ENCODE measurements at places on chromosomes 5 and 9.

- DNase-seq: no peak
Observed at GRCh38 chr5:143882520-143882919, 70.6 kb downstream of the HMHB1 start.

DNA sequence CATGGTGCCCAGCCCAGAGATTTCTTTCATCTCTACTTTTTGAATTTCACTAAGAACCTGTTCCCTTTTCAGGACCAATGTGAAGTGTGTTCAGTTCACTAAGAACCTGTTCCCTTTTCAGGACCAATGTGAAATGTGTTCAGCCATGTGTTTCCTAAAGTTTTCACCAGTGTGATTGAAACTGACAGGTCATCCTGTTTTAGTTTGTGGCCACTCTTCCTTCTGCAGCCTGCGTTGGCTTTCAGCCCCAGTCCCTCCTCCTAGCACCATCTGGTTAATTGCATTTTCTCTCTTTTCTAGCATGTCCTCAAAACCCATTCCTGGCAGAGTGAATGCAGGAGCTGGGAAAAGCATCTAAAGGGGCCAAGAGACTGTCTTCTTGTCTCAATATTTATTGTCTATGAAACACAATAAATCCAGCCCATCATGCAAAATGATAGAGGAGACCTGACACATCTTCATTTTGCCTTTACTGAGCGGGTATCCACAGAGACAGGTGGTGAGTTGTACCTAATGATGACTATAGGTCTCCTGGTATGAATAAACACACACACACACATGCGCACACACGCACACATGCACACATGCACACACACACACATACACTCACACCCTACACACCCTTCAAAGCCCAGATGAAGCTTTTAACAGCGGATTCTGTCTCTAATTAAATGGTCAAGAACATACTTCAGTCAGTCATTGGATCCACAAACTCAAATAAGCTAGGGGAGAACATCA is 6.1 kb upstream of the PANK3 start:
- DNase-seq: no peak

DNA sequence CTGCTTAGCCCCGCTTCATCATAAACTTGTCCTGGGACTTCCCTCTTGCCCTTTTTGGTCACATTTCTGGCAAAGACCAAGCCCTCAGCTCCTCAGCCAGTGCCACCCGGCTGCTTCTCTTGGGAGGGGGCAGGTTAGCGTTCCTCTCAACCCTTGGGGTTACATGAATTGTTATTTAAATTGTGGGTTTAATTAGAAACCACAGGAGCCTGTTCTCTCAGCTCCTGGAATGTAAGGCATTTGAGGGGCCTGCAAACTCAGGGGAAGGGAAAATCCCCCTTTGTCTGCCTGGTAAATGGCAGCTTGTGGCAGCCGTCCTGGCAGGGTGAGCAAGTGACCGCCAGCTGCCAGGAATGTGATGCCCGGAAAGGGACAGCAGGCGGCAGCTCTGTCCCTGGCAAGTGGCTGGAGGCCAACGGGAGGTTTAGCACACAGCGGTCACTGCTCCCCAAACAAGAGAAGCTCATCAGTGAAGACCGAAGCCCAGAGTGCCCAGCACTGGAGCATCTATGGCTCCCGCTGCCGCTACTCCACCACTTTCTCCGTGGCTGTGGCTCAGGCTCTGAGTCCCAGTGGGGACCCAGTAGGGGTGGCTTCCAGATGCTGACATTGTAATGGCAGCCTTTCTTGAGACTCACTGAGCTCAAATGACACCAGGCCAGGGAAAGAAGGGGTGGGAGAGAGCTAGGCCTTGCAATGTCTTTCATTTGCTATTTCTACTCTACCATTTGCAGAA is 51.7 kb downstream of the SHB start:
- no peak for DNase-seq

DNA sequence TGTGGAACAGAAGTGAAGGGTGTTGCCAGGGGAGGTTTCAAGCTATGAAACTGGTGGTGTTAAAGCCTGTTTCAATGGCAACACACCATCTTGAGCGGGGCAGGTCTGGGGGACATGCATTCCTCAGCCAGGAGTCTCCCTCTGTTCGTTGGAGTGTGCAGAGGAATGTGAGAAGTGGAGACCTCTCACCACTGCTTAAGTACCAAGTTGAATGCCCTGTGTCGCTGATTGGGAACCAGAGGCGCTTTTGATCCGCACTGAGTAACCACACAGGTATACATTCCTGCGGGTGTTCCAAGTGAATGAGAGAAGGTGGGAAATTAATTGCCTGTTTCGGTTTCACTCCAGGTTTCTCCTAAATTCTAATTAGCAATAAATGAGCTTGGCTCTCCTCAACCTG is 99.4 kb downstream of the LIX1 start:
- DNase-seq: no peak

- no peak for DNase-seq
Observed at GRCh38 chr9:77021922-77022782, 2.7 kb downstream of the FOXB2 start.

- no peak for DNase-seq
Observed at GRCh38 chr5:79062436-79062835, 7.0 kb downstream of the DMGDH start.

DNA sequence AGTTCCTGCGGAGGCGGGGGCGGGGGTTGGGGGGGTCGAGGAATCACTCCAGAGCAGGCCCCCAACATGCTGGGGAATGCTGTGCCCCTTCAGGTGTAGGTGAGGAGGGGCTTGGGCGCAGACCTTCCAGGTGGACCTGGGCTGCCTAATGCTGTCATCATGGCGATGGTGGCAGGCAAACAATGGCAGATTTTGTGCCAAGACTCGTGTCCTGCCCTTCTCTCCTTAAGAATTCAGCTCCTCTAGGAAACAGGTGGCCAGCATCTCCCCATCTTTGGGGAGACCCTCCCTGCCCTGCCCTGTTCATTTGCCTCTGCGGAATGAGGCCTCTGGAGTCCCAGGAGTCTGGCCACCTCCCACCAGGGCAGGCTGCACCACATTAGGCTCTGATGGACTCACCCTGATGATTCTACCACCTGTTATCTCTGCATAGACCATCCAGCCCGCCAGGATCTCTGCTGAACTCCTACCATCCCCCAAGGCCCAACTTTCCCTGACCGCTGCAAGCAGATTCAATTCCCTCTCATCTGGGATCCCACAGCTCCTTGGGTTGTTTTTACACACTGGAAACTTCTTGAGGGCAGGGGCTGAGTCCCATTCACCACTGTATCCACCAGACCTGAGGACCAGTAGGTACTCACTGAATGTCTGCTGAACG is 10.9 kb upstream of the SLC25A51 start:
- no peak for DNase-seq
